ENCODE measurements at places on chromosomes 3 and 15. TPM values are rescaled to one million over a fixed set of nuclear protein-coding genes. Genes with fewer than 3 reads are reported as not detected.

Gene SEMA3B
- total RNA-seq, result 12.4 TPM

Gene GOLGA8N
- 3.5 TPM for total RNA-seq

Gene SAXO2
- total RNA-seq, result 1.2 TPM

Gene SLC15A2
- total RNA-seq, result 0.59 TPM

Gene ZNF502
- 5.9 TPM for total RNA-seq

Gene RBPMS2
- not detected for total RNA-seq

Gene INSYN1
- 0.23 TPM for total RNA-seq

Gene IFRD2
- 64.8 TPM for total RNA-seq

Gene FBLN2
- 254 TPM for total RNA-seq

Gene SLC2A2
- not detected for total RNA-seq

Gene CACNA1D
- not detected for total RNA-seq

Gene LRRIQ4
- total RNA-seq, result not detected

Gene TRIM42
- total RNA-seq, result not detected

Gene PIF1
- total RNA-seq, result 5.8 TPM

Gene CYP19A1
- not detected for total RNA-seq

Gene RARB
- 50.8 TPM for total RNA-seq

Gene FAM227B
- 6.2 TPM for total RNA-seq

Gene SPTBN5
- total RNA-seq, result 1.8 TPM

Gene RMDN3
- total RNA-seq, result 26.4 TPM

Gene IL12A
- total RNA-seq, result 0.89 TPM

Gene GUCA1C
- total RNA-seq, result not detected

Gene GHSR
- not detected for total RNA-seq

Gene FOXP1
- 65.9 TPM for total RNA-seq

Gene U2SURP
- 74.8 TPM for total RNA-seq

Gene ETFA
- total RNA-seq, result 112 TPM

Gene EFHB
- total RNA-seq, result 0.42 TPM

Gene SLC35G2
- total RNA-seq, result 9.0 TPM

Gene ADAMTS7
- total RNA-seq, result 12.6 TPM

Gene CASR
- not detected for total RNA-seq

Gene SV2B
- under 0.01 TPM for total RNA-seq

Gene TBC1D23
- 98.6 TPM for total RNA-seq

Gene GOLGA8S
- total RNA-seq, result not detected

Gene DUOXA2
- not detected for total RNA-seq

Gene TMC3
- not detected for total RNA-seq

Gene WDR93
- under 0.01 TPM for total RNA-seq

Gene A4GNT
- total RNA-seq, result not detected

Gene SPINK8
- not detected for total RNA-seq

Gene GLCE
- 34.0 TPM for total RNA-seq

Gene ZNF860
- 0.59 TPM for total RNA-seq

Gene CTSH
- 3.9 TPM for total RNA-seq

Gene TRPM1
- not detected for total RNA-seq

Gene CCRL2
- not detected for total RNA-seq

Gene WWTR1
- 56.1 TPM for total RNA-seq

Gene CYP8B1
- not detected for total RNA-seq

Gene TMEM202
- not detected for total RNA-seq

Gene GOLGA8G
- under 0.01 TPM for total RNA-seq

Gene TGM4
- total RNA-seq, result not detected

Gene CCR3
- total RNA-seq, result not detected

Gene TTLL13
- not detected for total RNA-seq

Gene MOBP
- total RNA-seq, result not detected
